Stimulated activated CD4-positive, alpha-beta T cell treated with anti-CD3 and anti-CD28 coated beads, Interleukin-2, amount 100 ng/mL, for 4 hours (primary cell): ENCODE measurements at places on chromosomes 2 and 18.

DNA sequence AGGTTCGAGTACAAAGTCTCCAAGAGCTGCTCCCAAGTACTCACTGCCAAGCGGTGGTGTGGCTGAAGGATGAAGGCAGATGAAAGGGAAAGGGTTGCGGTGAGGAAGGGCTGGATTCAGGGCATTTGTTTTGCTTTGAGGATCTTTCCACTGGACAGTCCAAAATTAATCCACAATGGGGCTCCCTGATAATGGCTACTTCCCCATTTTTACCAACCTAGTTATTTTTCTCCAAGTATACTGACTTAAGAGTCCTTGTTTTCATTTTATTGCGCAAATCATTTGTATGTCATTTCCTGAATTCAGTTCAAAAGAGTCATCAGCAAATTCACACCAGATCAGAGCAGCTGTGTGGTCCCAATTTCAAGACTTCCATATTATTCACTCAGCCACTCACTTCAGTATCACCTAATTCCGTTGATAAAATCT is 464 bp upstream of the SESTD1 start:
- DNase-seq: no peak

DNA sequence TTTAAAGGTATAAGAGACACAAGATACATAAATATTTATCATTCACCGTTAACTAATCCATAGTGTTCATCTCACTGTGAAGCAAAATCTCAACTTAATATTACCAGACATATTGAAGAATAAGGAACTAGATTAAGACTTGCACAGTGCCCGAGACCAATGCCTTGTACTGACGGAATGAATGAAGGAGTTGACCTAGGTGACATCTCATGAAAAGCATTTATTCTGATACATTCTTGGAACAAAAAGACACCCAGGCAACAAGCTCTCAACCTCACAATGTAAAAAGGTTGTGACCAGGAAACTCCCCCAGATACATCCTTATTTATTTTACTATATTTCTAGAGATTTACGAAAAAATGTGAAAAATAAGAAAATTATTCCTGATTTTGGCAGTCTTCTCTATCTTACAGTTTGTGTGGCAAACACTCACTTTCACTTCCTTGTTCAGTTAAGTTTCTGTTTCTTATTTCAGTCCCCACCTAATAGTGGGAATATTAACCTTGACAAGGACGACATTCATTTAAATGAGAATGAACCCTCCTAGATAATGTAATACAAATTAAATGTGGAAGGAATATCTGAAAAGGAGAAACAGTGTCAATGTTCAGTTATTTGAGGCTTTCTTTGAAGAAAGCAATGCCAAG is 28.4 kb downstream of the M1AP start:
- DNase-seq: no peak

GRCh38 chr2:185291035-185291647 is 447.5 kb upstream of the FSIP2 start:
- DNase-seq: no peak

DNA sequence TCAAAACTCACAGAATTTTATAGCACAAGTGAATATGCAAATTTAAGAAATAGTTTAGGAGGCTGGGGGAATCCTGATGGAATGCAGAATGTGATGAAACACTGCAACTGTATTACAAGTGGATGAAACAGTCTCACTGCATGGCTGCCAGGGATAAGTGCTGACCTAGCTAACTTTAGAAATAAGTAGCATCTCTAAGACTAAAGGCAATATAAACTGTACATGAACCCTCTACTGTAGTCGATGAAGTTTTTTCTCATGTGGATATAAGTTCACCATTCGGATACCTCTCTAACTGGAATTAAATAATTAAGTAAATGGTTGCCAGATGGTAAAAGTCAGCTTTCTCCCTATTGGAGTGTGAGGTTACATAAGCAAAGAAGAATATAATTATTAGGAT is 777.8 kb upstream of the RAB6C start:
- DNase-seq: no peak

GRCh38 chr2:160358046-160358445 is 135.6 kb downstream of the RBMS1 start:
- no peak for DNase-seq

DNA sequence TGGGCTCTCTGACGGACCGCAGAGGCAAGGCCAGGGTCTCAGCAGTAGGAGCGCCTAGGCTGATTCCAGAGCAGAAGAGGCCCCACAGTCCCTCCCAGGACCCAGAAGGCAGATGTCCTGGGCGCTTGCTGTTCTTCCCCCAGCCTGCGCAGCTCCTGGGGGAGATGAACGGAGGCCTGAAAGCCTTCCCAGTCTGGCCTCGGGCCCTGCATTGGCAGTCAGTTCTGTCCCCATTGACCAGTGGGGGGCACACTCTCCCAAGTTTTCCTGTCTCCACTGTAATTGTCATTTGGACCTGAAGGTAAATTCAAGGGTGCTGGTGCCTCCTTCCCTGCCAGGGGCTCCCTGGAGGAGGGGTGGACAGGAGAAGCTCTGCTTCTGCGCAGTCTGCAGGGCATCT is 345.7 kb downstream of the CYP26B1 start:
- DNase-seq: no peak
